ENCODE measurements at places on chromosomes 16 and 17.

DNA sequence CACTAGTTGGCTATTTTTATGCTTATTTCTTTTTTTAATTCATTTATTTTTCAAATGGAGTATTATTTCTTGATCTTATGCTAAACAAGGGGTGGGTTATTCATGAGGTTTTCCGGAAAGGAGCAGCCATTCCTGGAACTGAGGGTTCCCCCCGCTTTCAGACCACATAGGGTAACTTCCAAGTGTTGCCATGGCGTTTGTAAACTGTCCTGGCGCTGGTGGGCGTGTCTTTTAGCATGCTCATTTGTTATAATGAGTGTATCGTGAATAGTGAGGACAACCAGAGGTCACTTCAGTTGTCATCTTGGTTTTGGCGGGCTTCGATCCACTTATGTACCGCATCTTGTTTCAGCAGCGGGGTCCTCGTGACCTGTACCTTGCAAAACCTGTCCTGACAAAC, 29.6 kb upstream of the ASGR2 start:
- DNase-seq, result no peak
- H3K27ac ChIP-seq, result peak overlapping the region; percentile 54

DNA sequence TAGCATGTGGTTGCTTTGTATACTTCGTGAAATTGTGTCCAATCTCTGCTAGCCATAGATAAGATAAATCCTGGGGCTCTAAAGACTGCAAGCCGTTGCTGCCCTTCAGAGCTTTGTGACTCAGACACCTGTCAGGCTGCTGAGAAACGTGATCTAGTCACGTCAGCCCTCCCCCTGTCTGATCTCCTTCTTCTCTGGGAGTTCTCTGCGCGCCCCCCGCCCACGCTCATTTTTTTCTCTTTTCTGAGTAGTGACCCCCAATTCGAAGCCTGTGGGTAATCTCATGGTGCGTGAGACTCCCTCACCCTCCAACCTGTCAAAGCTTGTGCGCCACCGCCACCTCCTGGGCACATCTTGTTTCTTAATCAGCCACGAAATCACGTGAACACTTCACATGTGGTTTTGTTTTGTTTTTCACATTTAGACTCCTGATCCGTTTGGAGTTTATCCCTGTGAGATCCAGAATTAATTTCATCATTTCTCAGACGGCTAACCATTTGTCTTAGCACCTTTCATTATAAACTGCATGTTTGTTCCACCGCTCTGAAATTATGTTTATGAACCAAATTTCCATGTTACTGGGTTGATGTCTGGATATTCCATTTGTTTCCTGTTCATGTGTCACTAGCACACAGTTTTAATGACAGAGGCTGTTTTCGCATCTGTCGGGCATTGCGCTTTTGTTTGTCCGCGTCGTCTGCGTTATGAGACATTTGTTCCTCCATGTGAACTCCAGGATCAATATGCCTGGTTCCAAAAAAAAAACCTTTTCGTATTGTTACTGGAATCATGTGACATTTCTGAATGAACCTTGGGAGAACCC, 977 bp upstream of the ZNF778 start:
- no peaks in the 10 kb centered on the region for H3K27me3 ChIP-seq
- peak overlapping the region; percentile 95 for H3K27ac ChIP-seq
- H3K36me3 ChIP-seq, result peaks cover 7% of the 10 kb centered on the region
- H3K4me1 ChIP-seq, result peaks cover 13% of the 10 kb centered on the region
- peak; percentile 77 for DNase-seq
- peak overlapping the region; percentile 90 for H3K4me3 ChIP-seq

GRCh38 chr17:56652628-56653027, 59.1 kb downstream of the NOG start:
- no peak for DNase-seq
- peaks cover 20% of the 10 kb centered on the region for H3K4me1 ChIP-seq
- no peak overlapping the region for H3K27ac ChIP-seq
- H3K4me3 ChIP-seq, result no peak overlapping the region
- no peaks in the 10 kb centered on the region for H3K36me3 ChIP-seq

DNA sequence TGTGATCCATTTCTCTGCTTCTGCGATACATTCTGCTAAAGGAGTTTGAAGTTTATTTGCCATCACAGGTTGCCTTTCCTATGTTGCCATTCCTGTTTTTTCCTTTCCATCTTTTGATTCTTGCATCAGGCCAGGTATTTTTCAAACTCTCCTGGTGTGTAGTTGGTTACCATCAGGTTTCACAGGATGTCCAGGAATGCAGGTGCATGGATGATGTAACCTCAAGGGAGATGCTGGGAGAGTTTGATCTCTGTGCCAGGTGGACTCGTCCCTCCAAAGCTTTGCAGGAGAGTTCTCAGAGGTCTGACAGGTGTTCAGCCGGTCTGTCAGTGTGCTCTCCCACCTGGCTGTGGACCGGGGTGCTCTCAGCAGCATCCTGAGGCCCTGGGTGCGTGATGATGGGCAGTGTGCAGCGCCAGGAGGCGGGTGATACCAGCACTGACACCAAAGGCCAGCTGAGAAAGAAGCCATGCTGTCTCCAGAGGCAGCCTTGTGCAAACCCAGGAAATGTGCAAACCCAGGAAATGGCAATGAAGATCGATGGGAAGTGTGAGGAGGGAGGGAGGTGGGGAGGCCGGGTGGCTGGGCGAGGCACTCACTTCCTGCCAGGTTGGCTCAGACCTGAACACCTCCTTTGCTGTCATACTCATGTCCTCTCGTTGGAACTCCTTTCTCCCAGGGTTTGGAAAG, 1.7 kb downstream of the ATP2C2 start:
- DNase-seq, result no peak
- H3K27me3 ChIP-seq, result peaks cover 50% of the 10 kb centered on the region
- H3K36me3 ChIP-seq, result no peaks in the 10 kb centered on the region
- peak overlapping the region; percentile 34 for H3K27ac ChIP-seq
- peaks cover 25% of the 10 kb centered on the region for H3K4me1 ChIP-seq

DNA sequence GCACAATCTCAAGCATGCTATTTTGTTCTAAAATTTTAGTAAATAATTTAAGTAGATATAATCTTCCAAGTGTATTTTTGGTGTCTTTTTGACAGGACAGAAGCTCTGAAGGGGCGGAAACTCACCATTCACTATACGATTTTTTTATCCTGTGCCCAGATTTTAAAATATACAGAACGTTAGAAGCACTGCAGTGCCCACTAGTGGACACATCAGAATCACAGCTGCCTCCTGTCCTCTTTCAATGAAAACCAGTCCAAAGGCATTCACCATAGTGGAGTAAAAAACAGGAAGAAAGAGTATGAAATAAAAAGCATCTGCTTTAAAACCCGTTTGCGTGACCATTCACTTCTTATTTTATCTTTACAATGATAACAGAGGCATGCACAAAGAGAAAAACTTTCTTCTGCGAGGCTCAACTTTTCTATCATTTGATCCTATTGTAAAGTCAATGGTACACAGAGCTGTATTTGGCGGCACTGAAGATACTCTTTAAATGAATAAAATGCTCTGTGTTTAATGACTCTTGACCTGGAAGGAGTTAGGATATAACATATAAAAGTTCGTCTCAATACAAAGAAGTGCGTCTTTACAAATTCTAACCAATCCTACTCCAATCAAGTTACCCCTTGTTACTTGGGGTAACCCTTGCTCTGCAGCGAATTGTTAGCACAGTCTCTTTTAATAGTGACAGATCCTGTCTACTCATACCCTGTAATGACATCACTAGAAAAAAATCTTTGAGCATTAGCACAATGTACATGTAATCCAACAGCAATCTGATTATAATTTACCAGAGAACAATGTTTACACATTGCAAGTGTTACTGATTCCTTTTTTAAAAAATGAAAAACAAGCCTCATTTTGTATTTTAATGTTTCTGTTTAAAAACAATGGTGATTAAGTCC, 339.8 kb upstream of the PSMD7 start:
- peak; percentile 71 for DNase-seq
- H3K4me1 ChIP-seq, result peaks cover under 1% of the 10 kb centered on the region
- no peaks in the 10 kb centered on the region for H3K36me3 ChIP-seq
- H3K27me3 ChIP-seq, result peaks cover 9% of the 10 kb centered on the region
- H3K4me3 ChIP-seq, result no peak overlapping the region

GRCh38 chr16:24130494-24131085, 125.5 kb upstream of the CACNG3 start:
- peaks cover 23% of the 10 kb centered on the region for H3K27me3 ChIP-seq
- no peaks in the 10 kb centered on the region for H3K36me3 ChIP-seq
- H3K4me1 ChIP-seq, result no peaks in the 10 kb centered on the region
- no peak overlapping the region for H3K4me3 ChIP-seq

DNA sequence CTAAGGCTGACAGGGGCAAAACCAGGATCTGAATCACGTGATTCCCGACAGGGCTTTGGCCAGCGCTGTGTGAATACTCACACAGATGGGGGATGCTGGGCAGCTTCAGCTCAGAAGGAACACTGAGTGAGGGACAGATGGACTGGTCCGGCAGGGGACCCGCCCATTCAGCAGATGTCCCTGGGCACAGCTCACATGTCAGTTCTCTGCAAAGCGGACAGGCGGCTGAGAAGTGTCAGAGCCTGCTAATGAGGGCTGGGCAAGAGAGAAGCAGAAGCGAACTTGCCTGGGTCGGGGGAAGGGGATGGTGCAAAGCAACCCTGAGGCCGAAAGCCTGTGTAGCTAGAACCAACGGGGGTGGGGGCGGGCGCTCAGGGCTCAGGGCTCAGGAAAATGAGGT, 11.9 kb upstream of the GLIS2 start:
- peak overlapping the region; percentile 60 for H3K27ac ChIP-seq
- DNase-seq, result no peak
- peaks cover 31% of the 10 kb centered on the region for H3K4me1 ChIP-seq
- H3K4me3 ChIP-seq, result peak overlapping the region; percentile 24
- peaks cover 5% of the 10 kb centered on the region for H3K36me3 ChIP-seq

GRCh38 chr17:42536372-42537155, 523 bp downstream of the NAGLU start:
- peaks cover 18% of the 10 kb centered on the region for H3K36me3 ChIP-seq
- peak overlapping the region; percentile 82 for H3K27ac ChIP-seq
- peak; percentile 60 for DNase-seq

GRCh38 chr16:55275167-55275566, 48.8 kb upstream of the IRX6 start:
- H3K36me3 ChIP-seq, result no peaks in the 10 kb centered on the region
- H3K4me3 ChIP-seq, result no peak overlapping the region
- H3K4me1 ChIP-seq, result peaks cover 9% of the 10 kb centered on the region
- no peak overlapping the region for H3K27ac ChIP-seq
- no peak for DNase-seq

- H3K36me3 ChIP-seq, result peaks cover 5% of the 10 kb centered on the region
- H3K4me1 ChIP-seq, result peaks cover 19% of the 10 kb centered on the region
- H3K27ac ChIP-seq, result peak overlapping the region; percentile 64
Observed at GRCh38 chr17:80663781-80664206, 119.2 kb downstream of the RPTOR start.

GRCh38 chr16:3797473-3797872, 80.1 kb upstream of the TRAP1 start:
- DNase-seq, result no peak
- no peak overlapping the region for H3K4me3 ChIP-seq
- H3K27me3 ChIP-seq, result no peaks in the 10 kb centered on the region
- H3K4me1 ChIP-seq, result peaks cover 10% of the 10 kb centered on the region
- peak overlapping the region; percentile 48 for H3K27ac ChIP-seq

- no peak overlapping the region for H3K4me3 ChIP-seq
- H3K27me3 ChIP-seq, result peaks cover 6% of the 10 kb centered on the region
- no peak overlapping the region for H3K27ac ChIP-seq
- H3K36me3 ChIP-seq, result no peaks in the 10 kb centered on the region
- H3K4me1 ChIP-seq, result no peaks in the 10 kb centered on the region
Observed at GRCh38 chr16:73846356-73846755, 450.3 kb upstream of the PSMD7 start.

- no peaks in the 10 kb centered on the region for H3K36me3 ChIP-seq
- no peak for DNase-seq
- H3K4me1 ChIP-seq, result no peaks in the 10 kb centered on the region
- no peak overlapping the region for H3K4me3 ChIP-seq
- H3K27me3 ChIP-seq, result peaks cover 7% of the 10 kb centered on the region
Observed at GRCh38 chr17:9810100-9810949, 11.6 kb downstream of the GSG1L2 start.

DNA sequence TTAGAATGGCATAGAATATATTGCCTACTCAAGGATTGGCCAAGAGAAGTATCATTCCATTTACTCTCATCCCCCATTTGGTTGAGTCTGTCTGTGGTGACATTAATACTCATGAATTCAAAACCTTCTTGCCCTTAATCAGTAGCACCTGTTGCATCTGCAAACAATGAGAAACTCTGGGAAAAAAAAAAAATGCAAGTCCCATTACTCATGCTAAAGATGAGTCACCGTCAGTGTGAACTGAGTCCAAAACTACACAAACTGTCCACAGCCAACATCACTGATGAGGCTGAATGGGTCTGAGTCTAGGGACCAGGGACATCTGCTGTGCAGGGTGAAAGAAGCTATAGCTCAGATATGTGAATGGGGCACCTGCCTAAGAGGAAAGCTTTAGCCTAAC, 96.9 kb upstream of the ADAMTS18 start:
- H3K27ac ChIP-seq, result no peak overlapping the region
- DNase-seq, result no peak
- no peaks in the 10 kb centered on the region for H3K4me1 ChIP-seq
- H3K4me3 ChIP-seq, result no peak overlapping the region
- peaks cover 27% of the 10 kb centered on the region for H3K27me3 ChIP-seq

DNA sequence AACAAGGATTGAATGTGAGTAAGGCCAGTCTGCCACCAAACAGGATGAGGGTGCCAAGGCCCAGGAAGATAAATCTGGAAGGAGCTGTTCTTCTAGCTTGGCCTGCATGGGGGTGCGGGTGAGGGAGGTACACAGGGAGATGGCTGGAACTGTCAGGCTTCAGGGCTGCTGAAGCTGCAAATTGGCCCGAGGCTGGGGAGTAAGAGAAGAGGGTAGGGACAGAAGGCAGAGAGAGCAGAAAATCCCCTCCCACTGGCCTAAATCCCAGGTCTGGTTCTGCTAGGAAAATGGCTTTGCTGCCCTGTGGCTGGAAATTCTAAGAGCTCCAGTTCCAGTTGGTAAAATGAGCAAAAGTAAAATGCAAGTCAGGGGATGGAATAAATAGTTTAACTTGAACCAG, 87.9 kb downstream of the CCDC182 start:
- no peak overlapping the region for H3K4me3 ChIP-seq
- no peak overlapping the region for H3K27ac ChIP-seq
- H3K4me1 ChIP-seq, result peaks cover 3% of the 10 kb centered on the region

DNA sequence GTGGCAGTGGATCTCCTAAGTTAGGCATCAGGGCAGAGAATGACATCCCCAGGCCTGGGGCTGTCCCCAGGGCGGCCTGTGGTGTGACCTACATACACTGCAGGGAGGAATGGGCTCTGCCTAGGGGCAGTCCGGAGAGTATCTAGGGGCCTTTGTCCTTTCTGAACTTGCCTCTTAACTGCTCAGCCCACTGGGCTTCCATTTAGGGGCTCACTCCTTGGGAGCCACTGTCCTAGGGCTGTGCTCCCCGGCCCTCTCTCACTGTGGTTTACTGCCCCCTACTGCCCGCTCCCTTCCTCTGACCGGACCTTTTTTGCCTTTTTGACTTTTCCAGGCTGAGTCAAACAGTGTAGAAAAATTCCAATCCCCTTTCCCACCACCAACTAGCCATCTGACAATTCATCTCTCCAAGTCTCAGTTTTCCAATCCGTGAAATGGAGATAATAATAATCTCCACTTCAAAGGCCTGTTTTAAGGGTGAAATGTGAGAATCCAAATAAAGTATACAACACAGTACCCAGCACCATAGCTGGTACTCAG, 66.8 kb downstream of the DNAH3 start:
- H3K4me1 ChIP-seq, result no peaks in the 10 kb centered on the region
- DNase-seq, result no peak
- H3K4me3 ChIP-seq, result no peak overlapping the region
- no peak overlapping the region for H3K27ac ChIP-seq
- no peaks in the 10 kb centered on the region for H3K36me3 ChIP-seq
- no peaks in the 10 kb centered on the region for H3K27me3 ChIP-seq
